ENCODE measurements at places on chromosomes 3 and 15.

DNA sequence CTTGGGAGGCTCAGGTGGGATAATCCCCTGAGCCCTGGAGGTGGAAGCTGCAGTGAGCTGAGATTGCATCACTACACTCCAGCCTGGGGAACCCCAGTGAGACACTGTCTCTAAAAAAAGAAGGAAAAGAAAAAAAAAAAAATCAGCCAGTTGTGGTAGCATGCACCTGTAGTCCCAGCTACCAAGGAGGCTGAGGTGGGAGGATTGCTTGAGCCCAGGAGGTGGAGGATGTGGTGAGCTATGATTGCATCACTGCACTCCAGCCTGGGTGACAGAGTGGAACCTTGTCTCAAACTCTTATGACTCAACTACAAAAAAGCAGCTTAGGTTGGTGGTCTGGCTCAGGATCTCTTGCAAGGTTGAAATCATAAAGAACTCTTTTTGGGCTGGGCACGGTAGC lies 19.3 kb upstream of the GPX1 start:
- no peak for DNase-seq

- DNase-seq = no peak
Observed at GRCh38 chr3:10857235-10857634, 41.2 kb downstream of the SLC6A11 start.

- no peak for DNase-seq
Observed at GRCh38 chr3:14411166-14411526, 8.7 kb downstream of the SLC6A6 start.

- no peak for DNase-seq
Observed at GRCh38 chr3:138939561-138940241, 7.2 kb downstream of the FOXL2 start.

- no peak for DNase-seq
Observed at GRCh38 chr3:102511168-102511567, 76.4 kb downstream of the ZPLD1 start.

GRCh38 chr3:100040451-100041225 lies 73.7 kb downstream of the FILIP1L start:
- DNase-seq = no peak

- no peak for DNase-seq
Observed at GRCh38 chr15:39320355-39320754, 260.5 kb upstream of the THBS1 start.

GRCh38 chr3:139636511-139636910 lies 41.3 kb downstream of the NMNAT3 start:
- DNase-seq = no peak

- no peak for DNase-seq
Observed at GRCh38 chr3:55719006-55719405, 231.9 kb upstream of the WNT5A start.

DNA sequence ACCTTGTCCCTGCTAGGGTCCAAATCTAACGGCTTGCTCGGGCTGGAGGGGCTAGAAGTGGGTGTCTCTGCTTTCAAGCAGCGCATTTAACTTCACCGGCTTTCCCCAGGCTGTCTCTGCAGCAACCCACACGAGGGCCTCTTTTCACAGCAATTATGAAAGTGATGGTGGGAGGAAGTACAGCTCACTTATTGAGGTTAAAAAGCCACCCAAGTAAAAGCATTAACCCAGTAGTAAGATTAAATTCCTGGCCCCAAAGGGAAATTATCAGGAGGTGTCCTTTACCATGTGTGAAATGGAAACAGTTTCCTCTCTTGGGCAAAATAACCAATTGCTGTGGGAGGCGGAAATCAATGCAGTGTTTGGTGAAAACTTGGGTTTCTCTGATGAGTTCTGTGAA lies 41.1 kb downstream of the NGRN start:
- DNase-seq = peak; percentile 2

- no peak for DNase-seq
Observed at GRCh38 chr3:124907957-124908356, 20.8 kb upstream of the ITGB5 start.

DNA sequence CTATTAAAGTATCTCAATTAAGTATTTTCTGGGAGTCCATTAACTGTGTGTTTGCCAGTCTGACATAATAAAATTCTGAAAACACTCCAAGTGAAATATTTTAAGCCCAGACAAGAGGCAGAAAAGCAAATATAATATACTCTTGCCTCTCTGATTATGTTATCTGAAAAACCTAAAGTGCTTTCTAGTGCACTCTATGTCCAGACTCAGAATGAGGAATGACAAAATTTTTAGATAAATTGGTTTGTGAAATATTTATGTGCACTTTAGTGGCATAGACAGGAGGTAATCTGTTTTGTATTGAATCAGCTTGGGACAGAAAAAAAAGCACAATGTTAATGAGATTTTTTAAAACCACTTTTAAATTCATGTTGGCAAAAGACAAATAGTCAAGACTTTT lies 508.2 kb upstream of the SUCLG2 start:
- DNase-seq = no peak

DNA sequence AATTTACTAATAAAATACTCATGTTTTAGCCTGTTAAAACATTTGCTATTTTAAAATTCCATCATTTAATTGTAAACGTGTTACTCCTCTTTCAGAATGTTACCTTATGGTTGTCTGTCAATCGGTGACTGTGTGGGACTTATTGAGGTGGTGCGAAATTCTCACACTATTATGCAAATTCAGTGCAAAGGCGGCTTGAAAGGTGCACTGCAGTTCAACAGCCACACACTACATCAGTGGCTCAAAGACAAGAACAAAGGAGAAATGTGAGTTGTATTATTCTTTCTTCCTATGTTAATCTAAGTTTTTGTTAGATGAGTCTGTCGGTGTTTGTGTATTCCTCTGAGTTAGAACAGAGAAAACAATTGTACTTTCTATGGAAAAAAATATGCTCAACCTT lies 21.7 kb downstream of the KCNMB3 start:
- no peak for DNase-seq

DNA sequence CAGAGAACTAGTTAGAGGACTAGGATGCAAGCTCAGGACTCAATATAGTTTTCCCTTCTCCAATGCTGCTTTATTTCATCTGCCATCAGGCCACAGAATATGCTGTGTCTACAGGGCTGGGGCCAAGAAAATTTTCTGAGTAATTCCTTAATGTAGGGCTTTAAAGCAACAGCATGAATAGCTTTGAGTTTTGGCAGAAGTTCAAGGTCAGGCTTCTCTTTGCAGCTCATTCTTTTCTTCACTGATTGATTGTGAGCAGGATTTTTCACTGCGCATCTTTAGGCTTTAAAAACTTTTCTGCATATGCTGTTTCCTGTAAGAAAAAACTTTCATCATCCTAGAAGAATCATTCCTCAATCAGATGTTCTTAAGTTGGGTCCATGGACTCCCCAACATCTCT lies 4.6 kb downstream of the TMEM108 start:
- DNase-seq = no peak

DNA sequence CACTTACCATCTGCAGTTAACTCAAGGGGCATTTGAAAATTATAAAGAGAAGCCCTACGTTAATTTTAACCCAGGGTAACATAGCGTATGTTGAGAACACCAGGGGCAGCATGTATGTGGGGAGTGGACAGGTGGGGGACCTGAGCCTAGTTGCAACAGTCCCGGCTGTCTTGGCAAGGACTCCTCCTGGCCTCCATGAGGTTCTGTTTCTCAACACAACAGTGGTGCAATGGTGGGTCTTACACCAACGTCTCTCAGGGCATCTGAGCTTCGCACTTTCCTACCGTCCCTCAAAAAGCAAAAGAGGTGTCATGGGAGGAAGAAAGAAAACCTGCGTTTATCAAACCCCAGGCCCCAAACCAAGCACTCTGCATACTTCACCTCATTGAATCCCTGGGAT lies 50.6 kb downstream of the MGLL start:
- DNase-seq = no peak

DNA sequence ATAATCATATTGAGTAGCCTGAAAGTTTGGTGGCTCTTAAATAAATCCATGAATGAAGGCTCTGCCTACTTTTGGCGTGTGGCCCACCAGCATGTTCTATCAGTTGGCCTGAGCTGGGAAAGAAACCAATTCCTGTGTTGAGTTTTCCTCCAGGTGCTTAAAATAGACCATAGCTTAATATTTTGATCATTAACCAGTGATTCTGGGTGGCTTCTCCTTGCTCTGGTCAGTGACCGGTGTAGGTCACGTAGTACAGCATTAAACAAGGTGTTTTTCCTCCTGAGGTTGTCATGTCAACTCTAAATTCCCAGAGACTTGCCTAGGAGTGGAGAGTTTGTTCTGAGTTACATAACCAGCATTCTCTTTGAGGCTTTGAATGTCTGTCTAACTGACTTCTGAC lies 1.3 kb downstream of the HHLA2 start:
- peak; percentile 74 for DNase-seq

DNA sequence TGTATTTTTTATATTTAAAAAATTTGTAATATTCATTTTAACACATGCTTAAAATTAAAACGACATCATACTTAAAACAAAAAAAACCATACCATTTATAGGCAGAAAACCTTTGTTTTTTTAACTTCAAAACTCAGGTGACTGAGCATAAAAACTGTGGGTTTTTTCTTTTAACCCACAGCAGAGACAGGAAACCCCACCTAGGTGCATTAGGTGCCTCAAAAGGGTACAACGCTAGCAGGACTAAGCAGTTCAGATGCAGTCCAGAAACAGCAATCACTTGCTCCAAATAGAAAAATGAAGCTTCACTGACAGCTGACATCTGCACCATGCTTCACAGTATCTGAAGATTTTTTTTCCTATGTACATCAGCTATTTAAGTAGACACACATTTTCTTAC lies 52.3 kb downstream of the GLB1 start:
- no peak for DNase-seq

GRCh38 chr3:53665608-53666425 lies 171.4 kb downstream of the CACNA1D start:
- DNase-seq = no peak

- DNase-seq = peak; percentile 71
Observed at GRCh38 chr15:57607570-57608000, 15.9 kb downstream of the MYZAP start.

DNA sequence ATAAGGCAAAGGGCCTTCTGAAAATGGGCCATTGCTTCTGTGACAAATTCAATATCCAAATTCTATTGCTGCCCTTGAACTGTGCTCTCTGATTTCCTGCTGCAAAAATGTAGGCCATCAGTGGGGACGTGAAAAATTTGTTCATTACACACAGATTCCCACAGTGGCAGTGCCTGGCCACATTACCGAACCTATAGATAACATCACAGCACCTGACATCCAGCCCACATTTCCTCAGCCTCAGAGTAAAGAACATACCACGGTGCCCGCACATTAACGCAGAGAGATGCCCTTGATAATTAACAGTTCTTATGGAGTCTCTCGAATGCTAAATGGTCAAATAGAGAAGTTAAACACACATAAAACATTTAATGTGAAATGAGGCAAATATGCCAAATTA lies 931.6 kb upstream of the CFAP20DC start:
- DNase-seq = no peak

- no peak for DNase-seq
Observed at GRCh38 chr3:128054367-128054766, 2.1 kb downstream of the SEC61A1 start.

DNA sequence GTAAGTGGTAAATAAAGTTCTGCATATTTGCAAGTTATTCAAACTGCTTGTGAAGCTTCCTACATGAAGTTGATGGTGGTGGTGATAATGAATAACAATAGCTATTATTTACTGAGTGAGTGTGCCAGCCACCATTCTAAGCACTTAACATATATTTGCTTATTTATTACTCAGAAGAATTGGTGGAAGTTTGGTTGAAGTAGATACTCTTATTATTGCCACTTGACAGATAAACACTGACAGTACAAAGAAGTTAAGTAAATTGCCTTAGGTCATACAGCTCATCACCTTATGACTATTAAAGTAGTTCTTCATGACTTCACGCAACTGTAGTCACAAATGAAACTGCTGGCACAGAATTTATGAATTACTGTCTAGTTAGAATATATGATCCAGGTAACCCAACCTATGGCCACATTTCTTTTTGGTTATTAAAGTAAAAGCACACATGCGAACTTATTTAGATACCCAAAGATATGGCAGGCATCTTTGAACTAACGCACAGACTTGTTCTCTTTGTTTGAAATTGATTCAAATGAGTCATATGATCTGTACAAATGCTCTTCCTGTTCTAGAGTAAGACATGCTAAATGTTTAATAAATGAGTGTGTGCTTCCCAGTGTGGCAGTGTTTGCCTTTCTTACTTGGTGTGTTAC lies 99.8 kb upstream of the NR2F2 start:
- DNase-seq = no peak

DNA sequence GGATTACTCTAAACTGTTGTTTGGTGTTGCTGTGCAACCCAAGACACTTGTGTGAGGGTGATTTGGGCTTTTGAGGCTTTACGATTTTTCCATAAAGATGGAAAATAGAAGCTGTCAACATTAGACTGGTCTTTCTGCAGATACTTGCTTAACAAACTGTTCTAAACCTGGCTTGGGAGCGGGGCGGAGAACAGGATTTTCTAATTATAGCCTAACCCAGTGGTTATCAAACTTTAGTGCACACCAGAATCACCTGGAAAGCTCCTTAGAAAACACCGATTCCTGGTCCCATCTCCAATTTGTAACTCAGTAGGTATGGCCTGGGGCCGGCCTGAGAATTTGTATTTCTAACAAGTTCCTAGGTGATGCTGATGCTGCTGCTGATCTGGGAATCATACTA lies 19.0 kb downstream of the GPR156 start:
- no peak for DNase-seq

DNA sequence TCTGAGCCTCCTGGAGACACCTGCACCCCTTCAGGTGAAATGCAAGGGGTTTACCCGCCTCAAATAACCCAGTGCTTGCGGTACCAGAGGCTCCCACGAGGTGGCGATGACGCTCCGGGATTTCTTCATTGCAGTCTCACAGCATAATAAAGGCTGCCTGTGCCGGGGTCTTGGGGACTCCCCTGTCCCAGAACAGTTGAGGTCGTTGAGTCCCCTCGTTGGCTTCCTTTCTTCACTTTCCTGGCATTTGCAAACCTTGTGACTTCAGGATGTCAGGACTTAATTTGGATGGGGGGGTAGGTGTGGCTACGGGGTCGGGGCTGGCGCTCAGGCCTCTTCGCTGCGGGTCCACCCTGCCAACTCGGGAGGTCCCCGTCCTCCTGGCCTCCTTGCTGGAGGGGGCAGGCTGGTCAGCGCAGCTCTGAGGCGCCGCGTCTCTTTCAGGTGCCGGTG lies 1.3 kb downstream of the GNAT1 start:
- peak; percentile 72 for DNase-seq

- peak; percentile 95 for DNase-seq
Observed at GRCh38 chr15:74598126-74598842, 17.4 kb upstream of the CLK3 start.

DNA sequence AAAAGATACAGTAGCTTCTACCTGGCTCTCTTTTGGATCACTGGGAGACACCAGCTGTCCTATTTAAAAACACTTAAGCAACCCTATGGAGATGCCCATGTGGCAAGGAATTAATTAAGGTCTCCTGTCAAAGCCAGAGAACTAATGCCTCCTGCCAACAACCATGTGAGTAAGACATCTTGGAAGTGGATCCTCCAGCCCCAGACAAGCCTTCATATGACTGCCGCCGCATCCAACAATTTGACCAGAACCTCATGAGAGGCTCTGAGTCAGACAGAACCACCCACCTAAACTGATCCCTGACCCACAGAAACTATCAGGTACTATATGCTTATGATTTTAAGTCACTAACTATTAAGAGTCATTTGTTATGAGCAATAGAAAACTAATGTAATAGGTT lies 22.3 kb downstream of the IFT80 start:
- DNase-seq = no peak

GRCh38 chr15:47820057-47820746 lies 102.9 kb downstream of the SEMA6D start:
- no peak for DNase-seq

All from mucosa of gallbladder (tissue), 1 donor.